Hematopoietic multipotent progenitor cell (in vitro differentiated cells): ENCODE measurements at places on chromosomes 16 and 17. TPM values are rescaled to one million over a fixed set of nuclear protein-coding genes. Genes with fewer than 3 reads are reported as not detected.

The SEC14L5 gene
- under 0.01 TPM for total RNA-seq

The ALDH3A1 gene
- total RNA-seq = 0.81 TPM

The SBK1 gene
- 1.1 TPM for total RNA-seq

The GUCY2D gene
- total RNA-seq = 1.9 TPM

The PPL gene
- total RNA-seq = 0.81 TPM

The ALOX15 gene
- 0.27 TPM for total RNA-seq

The TAT gene
- not detected for total RNA-seq

The BICDL2 gene
- total RNA-seq = not detected

The DPEP1 gene
- total RNA-seq = under 0.01 TPM

The C16orf96 gene
- total RNA-seq = 0.27 TPM

The UTS2R gene
- not detected for total RNA-seq

The ABCC11 gene
- under 0.01 TPM for total RNA-seq

The TM4SF5 gene
- not detected for total RNA-seq

The KCNH6 gene
- total RNA-seq = not detected

The APOBR gene
- total RNA-seq = 2.7 TPM

The SULT1A2 gene
- total RNA-seq = 0.27 TPM

The SRSF1 gene
- total RNA-seq = 316 TPM

The TNFRSF13B gene
- 0.27 TPM for total RNA-seq

The TMEM186 gene
- 6.5 TPM for total RNA-seq

The KRTAP17-1 gene
- not detected for total RNA-seq

The CA10 gene
- total RNA-seq = not detected

The TEKT1 gene
- 0.27 TPM for total RNA-seq

The KRT32 gene
- total RNA-seq = not detected

The CHST6 gene
- 0.27 TPM for total RNA-seq

The EVPLL gene
- total RNA-seq = not detected

The KRTAP4-9 gene
- total RNA-seq = under 0.01 TPM

The MRPL28 gene
- total RNA-seq = 56.0 TPM

The TBC1D3G gene
- total RNA-seq = not detected

The TNRC6C gene
- total RNA-seq = 11.6 TPM

The CTRB1 gene
- not detected for total RNA-seq

The FN3K gene
- 2.7 TPM for total RNA-seq

The GNAO1 gene
- under 0.01 TPM for total RNA-seq

The KCNJ2 gene
- 0.27 TPM for total RNA-seq

The ODAD4 gene
- total RNA-seq = 0.54 TPM

The CACNA1G gene
- total RNA-seq = under 0.01 TPM

The SLC52A1 gene
- not detected for total RNA-seq

The DLX3 gene
- total RNA-seq = not detected

The CLEC19A gene
- total RNA-seq = not detected

The LITAFD gene
- total RNA-seq = not detected

The ZP2 gene
- total RNA-seq = not detected

The POLR2A gene
- 234 TPM for total RNA-seq

The TBC1D3E gene
- not detected for total RNA-seq
